ENCODE measurements at places on chromosomes 7 and 10.

DNA sequence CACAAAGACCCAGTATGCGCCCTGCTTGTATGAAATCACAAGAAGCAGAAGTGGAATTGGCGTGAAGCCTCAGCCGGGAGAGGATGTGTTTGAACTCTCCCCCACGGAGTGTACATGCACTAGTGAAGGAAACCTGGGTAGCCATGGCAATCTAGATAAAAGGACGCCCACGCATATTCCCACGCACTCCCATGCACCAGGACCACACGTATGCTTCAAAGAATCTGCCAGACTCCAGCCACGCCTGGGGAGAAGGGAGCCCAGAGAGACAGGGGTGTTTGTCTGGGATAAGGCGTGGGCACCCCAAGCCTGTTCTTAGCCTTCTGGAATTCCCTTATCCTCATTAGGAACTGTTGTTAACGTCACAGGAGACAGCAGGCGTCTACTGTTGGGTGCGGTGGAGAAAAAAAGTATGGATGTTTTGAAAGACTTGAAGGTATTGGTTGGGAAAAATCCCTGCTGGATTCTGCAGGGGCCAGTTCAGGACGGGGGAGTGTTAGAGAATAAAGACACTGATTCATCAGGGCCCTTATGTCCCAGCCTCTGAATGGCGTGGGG, 28.9 kb upstream of the ECHDC3 start:
- no peak for DNase-seq

DNA sequence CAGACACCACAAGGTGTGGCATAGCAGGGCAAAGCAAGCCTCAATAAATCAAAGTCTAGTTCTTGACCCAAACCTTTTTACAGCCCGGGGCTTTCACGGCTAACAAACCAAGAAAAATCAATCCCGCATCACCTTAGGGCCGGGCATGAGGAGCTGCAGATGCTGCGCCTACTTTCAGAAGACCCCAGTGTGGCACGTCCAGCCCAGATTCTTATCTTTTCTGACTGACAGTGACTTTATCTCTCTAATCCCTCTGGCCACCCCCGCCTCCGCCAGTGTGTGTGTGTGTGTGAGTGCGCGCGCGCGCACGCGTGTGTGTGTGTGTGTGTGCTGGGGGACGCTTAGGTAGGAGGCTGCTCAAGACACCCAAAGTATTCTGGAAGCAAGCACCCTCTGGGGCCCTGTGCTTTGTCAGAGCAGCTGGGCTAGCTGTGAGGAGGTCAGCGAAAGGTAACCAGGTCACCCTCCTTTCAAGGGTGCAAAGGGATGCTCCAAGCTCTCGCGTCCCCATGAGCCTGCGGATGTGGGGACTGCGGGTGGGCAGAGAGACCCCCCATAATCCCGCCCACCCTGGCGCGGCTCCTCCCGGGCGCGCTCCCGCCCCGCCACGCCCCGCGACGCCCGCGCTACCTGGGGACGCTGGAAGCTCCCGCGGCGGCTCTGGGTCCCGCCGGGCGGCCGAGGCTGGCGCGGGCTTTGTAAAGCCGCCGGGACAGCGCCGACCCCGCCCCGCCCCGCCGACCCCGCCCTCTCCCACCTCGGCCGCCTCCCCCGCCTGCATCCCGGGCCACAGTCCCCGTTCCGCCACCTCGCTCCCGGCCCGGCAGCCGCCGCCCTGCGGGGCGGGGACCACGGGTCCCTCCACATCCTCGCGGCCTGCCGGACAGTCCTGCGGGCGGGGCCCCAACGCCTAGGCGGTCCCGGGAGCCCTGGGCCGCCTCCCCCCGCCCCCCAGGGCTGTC, 57.1 kb upstream of the RHOBTB1 start:
- no peak for DNase-seq

DNA sequence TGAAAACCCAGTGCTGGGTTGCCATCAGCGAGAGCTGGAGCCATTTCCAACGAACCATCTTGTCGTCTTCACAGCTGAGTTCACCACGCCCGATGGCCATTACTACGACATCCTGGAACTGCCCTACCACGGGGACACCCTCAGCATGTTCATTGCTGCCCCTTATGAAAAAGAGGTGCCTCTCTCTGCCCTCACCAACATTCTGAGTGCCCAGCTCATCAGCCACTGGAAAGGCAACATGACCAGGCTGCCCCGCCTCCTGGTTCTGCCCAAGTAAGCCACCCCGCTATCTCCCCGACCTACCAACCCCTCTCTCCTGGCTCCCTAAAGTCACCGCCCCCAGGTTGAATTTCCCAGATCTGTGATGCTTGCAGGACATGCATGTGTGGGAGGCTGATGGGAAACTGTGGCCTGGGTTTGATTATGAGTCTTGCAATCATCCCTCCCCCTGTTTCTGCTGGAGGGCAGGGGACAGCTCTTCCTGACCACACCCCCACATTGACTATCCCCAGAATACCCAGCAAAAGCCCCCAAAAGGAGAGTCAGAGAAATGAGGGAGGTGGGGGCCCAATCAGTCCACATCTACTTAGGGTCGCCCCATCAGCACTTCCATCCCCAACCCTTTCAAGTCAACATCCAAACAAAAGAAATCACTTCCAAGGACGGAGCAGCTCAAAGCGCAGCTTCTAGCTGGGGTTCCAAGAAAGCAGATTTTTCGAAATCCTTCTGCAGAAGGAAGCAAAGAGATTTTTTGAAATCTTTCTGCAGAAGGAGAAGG, 6.9 kb downstream of the SERPINE1 start:
- no peak for DNase-seq

DNA sequence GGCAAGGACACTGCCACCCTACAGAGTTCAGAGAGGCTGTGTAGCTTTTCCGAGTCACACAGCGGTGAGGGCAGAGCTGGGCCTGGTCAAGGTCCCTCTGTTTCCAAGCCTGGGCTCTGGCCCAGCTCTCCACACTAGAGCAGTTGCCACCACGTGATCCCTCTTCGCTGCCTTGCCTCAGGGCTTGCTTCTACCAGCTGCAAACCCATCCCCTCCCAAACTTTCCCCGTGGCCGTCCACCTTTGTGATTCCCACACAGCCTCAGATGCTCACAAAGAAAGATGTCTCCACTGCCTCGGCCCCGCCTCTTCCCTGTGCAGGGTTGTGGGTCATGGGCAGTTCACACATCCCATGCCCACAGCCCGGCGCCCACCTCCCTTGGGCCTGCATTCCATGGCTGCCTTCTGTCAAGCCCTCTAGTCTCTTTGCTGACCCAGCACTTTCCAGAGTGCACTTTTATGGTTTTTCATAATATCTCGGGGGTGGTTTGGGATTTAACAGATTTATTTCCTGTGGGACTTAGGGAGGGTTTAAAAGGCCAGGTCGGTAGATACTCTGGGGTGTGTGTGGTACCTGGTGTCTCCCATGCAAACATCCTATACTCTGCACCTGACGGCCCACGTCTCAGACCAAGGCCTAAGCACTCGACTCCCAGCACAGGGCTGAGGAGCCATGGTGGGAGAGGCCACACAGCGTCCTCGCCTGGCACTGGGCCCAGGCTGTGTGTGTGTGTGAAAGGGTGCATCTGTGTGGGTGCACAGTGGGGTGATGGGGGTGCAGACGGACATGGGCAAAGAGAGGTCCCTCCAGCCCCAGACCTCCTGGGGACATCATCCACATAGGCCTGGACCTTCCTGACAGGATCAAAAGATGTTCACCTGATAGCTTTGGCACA, 59.6 kb downstream of the PKD1L1 start:
- DNase-seq, result no peak

- no peak for DNase-seq
These were observed 129.7 kb downstream of the DGKI start for GRCh38 chr7:137717045-137717444.

- DNase-seq, result no peak
These were observed 292.4 kb upstream of the KLF14 start for GRCh38 chr7:131026297-131027000.

DNA sequence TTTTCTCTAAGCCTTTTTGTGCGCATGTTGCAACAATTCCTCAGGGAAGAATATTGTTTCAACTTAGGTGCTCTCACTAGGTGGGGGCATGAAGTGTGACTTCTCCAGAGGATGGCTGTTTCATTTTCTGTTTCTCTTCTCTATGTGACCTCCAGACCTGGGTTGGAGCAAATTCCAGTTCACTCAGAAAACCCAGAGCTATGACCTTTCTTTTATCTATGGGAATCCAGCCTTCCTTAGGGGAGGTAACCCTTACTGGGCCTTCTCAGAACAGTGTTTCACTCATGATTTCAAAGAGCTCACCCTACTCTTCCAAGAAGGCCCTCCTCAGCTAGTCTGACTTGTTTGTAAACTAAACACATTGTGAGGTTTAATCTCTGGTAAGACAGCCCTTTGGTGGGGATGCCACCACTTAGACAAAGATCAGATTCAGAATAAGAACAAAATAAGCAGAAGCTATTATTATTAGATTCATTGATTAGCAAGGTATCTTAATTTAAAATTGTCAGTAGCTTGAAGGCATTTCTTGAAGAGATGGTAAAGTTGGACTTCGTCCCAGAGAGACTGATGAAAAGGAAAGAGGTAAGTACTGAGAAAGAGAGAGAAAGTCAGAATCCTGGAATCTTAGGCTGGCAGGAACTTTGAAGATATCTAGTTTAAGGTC, 16.6 kb upstream of the TAS2R60 start:
- DNase-seq, result no peak

GRCh38 chr10:23343591-23344240, 881 bp downstream of the C10orf67 start:
- peak; percentile 42 for DNase-seq

- no peak for DNase-seq
These were observed 26.9 kb downstream of the SLC35B4 start for GRCh38 chr7:134289841-134290240.

DNA sequence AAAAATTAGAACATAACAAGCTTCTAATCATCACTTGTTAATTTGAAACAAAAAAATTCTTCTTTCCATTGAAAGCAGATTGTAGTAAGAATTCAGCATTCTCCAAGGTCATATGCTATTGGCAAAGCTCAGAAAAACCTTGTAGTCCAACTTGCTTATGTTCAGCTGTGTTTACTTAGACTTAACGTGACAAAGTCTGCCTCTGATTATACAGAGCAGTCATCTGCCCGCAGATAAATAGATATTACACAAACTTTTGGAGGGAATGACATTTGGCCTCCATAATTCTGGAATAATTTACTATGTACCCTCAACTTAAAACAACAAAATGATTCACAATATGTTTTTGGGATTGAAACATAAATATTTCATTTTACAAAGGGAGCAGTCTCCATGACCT, 45.8 kb downstream of the MKX start:
- DNase-seq, result no peak

GRCh38 chr10:77175631-77176222, 461.9 kb downstream of the KCNMA1 start:
- no peak for DNase-seq

Measured in CD4-positive, alpha-beta T cell treated with Interleukin-10 for 1 hour (primary cell).